Urinary bladder (tissue), 4 donors: ENCODE measurements at places on chromosomes 3 and 15. TPM values are rescaled to one million over a fixed set of nuclear protein-coding genes. Genes with fewer than 3 reads are reported as not detected.
A peak's percentile ranks its signal among the peaks of the same experiment; 100 is the strongest.

The UROC1 gene
- total RNA-seq = not detected

The SV2B gene
- 4.5 TPM for total RNA-seq

The NR1I2 gene
- 0.11 TPM for total RNA-seq

The CAPN3 gene
- 8.6 TPM for total RNA-seq

The PLA2G4F gene
- total RNA-seq = 3.1 TPM

The CPNE9 gene
- total RNA-seq = not detected

The FMN1 gene
- 6.2 TPM for total RNA-seq

The POLG gene
- total RNA-seq = 31.1 TPM

The FBXO40 gene
- total RNA-seq = not detected

The LRRIQ4 gene
- total RNA-seq = not detected

The CNTN6 gene
- 10.2 TPM for total RNA-seq

DNA sequence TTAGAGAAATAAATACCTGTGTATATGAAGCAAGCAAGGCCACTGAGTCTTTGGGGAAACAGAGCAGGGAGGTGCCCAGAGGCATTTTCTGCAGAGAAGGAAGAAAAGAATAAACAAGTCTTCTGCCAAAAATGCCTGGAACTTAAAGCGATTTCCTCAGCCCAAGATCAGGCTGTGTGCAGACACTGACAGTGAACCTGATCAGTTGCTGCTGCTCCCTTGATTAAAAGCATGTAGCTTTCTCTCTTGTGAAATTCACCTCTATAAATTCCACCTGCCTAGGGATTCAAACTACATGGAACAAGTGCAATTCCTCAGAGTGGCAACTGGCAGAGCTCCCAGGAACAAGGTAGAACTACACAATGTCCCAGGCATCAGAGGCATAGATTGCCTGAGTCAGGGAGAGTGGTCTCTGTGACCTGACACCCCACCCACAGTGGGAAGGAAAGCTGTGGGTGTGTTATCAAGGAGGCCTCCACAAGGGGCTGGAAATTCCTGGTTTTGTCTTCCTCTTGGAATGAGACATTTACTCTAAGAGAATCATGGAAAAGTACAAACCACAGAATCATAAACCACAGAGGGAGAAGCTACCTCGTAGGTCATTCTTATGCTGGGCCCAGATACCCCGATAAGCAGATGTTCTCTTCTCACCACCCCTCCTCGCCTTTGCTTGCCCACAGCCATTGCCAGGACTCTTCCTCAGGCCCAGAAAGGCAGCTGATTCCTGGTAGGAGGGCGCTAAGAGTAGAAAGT, 1.8 kb upstream of the ZBTB38 start:
- DNase-seq = no peak

DNA sequence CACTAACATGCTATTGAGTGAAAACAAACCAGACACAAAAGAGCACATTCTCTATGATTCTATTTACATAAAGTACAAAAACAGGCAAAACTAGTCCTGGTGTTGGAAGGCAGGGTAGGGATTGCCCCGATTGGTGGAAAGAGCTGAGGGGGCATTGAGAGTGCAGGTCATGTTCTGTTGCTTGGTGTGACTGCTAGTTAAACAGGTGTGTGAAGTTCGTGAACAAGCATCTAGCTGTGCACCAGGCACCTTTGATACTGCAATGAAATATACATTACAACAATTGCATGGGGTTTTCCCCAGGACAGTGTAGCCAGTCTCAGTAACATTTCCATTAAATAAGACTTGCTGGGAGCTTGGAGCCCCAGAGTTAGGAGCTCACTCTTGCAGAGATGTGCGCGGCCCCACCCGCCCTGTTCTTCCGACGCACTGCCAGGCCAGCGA, 26.3 kb upstream of the THRB start:
- peak; percentile 49 for DNase-seq

DNA sequence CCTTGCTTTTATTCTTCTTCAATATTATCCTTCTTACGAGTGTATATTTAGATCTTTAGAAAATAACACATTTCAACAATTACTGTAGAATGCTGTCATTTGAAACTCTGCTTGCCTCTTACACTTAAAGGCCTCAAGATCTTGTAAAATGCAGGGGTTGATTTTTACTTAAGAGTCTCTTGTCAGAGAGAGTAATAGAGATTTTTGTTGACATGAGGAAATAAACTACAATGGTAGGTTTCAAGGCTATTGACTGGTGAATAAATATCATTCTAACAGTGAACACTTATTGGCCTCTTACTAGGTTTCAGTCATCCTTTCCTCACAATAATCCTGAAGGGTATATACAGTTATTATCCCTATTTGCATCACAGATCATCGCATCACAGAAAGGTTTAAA, 344.6 kb downstream of the GBE1 start:
- DNase-seq = no peak

- no peak for DNase-seq
Measured at GRCh38 chr15:99412082-99412481, 153.7 kb upstream of the MEF2A start.

DNA sequence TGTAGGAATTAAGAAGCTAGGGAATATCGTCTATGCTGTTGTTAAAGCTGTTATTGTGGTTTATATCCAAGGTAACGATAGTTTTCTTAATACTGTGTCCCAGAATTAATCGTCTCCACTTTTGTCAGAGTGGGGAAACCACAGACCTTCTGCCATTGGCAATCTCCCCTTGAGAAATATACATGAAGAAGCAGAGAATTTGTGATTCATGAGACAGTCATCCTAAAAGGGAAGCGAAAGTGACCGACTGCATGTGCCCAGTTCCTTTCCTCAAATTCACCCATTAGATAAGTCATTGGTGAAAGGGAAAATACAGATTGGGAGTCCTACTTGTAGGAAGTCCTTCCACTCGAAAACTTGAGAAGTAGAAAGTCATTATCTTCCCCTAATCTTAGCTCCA, 26.6 kb downstream of the DIPK2A start:
- DNase-seq = no peak

- no peak for DNase-seq
Measured at GRCh38 chr15:78007211-78007931, 70.1 kb downstream of the TBC1D2B start.

GRCh38 chr15:40235201-40235885, 3.5 kb upstream of the PAK6 start:
- DNase-seq = no peak

DNA sequence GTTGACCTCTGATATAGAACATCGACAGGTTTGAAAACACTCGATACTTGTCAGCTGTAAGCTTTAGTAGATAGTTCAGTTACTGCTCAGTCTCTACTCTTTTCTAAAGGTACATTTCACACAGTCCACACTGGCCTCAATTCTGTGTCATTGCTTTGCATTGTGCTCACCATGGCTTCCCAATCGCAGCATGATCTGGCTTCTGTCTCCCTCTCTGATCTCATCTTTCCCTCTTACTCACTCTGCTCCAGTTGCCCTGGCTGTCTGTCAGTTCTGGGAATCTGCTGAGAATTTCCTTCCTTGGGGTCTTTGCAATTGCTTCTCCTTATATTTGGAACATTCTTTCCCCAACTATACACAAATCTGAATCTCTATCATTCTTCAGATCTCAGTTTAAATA, 80.6 kb downstream of the GTF2E1 start:
- no peak for DNase-seq

DNA sequence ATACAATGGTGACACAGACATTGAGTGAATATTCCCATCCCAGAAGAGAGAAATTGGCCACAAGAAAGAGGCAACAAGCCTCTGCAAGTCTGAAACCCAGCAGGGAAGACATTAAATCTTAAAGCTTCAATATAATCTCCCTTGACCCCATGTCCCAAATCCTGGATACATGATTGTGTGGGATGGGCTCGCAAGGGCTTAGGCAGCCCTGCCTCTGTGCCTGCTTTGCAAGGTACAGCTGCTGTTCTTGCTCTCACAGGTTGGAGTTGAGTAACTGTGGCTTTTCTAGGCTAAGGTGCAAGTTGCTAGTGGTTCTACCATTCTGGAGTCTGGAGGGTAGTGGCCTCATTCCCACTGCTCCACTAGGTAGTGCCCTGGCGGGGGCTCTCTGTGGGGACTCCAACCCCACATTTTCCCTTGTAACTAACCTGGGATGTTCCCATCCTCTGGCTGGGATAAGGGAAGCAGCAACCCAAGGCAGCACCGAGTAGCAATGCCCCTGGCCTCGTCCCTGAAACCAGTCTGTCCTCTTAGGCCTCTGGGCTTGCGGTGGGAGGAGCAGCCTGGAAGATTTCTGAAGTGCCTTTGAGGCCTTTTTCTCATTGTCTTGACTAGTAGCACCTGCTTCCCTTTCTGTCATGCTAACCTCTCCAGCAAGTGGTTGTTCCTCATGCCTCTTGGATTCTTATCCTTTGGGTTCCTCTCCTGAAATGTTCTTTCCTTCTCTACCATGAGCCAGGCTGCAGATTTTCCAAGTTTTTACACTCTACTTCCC, 90.0 kb downstream of the FAM174B start:
- no peak for DNase-seq

DNA sequence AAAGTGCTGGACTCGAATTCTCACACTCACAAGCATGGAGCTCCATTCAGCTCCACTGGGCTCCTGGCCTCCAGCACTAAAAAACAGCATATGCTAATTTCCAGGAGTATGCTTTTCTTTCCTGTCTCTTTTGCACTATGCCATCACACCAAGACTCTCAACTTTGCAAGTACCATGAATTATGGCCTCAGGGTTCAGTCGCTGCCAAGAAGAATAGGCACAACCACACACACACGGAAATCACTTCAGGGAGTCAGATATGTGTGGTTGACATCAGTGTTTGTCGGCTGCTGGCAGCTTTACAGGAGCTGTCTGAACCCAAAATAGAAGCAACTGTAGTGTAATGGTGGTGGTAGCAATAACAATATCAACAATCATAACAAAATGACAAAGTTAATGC, 305.0 kb upstream of the SLCO3A1 start:
- DNase-seq = no peak

DNA sequence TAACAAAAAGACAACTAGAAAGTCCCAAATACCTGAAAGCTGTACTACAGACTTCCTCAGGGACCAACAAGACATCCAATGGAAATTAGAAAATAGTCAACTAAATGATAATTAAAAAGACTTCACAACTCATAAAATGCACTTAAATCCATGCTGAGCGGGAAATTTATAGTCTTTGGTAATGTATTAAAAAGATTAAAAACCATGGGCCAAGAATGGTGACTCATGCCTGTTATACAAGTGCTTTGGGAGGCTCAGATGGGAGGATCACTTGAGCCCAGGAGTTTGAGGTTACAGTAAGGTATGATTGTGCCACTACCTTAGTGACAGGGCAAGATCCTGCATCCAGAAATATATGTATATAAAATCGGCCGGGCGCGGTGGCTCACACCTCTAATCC, 45.0 kb downstream of the CPEB1 start:
- DNase-seq = no peak

DNA sequence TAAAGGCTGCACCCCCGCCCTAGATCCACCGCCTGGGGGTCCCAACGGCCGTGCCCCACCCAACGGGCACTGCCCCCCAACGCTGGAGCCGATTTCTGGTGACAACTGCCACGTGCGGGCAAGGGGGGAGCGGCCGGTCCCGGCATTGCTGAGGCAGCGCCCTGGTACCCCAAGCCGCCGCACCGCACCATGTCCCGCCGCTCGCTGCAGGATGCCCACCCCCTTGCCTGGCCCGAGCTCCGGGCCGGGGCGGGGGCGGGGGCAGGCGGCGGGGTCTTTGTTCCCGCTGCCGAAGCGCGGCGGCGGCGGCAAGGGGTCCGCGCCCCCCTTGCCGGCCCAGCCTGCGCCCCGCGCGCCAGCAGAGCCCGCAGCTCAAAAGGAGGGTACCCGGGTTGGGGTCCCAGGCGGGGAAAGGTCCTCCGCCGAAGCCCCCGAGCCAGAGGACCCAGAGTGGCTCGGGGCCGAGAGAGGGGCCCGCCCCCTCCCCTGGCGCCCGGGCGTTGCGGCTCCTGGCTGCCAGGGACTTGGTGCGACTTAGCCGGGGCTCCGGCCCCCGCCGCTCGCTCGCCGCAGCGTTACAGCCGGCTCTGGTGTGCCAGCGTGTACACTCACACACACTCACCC, 678 bp downstream of the SEMA7A start:
- no peak for DNase-seq

DNA sequence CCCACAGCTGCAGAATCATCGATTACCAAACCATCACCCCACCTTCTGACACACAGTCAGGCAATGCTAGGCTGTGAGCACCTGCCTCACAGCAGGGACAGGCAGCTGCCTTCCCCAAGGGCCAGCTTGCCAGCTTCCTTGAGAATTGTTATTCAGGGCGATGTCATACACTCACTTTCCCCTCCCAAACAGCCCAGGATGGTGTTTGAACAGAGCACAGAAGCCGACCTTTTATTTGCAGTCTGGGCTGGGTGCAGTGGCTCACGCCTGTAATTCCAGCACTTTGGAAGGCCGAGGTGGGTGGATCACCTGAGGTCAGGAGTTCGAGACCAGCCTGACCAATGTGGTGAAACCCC, 84.5 kb upstream of the HERC1 start:
- no peak for DNase-seq

GRCh38 chr15:33679061-33679460, 289.2 kb upstream of the CHRM5 start:
- DNase-seq = no peak

DNA sequence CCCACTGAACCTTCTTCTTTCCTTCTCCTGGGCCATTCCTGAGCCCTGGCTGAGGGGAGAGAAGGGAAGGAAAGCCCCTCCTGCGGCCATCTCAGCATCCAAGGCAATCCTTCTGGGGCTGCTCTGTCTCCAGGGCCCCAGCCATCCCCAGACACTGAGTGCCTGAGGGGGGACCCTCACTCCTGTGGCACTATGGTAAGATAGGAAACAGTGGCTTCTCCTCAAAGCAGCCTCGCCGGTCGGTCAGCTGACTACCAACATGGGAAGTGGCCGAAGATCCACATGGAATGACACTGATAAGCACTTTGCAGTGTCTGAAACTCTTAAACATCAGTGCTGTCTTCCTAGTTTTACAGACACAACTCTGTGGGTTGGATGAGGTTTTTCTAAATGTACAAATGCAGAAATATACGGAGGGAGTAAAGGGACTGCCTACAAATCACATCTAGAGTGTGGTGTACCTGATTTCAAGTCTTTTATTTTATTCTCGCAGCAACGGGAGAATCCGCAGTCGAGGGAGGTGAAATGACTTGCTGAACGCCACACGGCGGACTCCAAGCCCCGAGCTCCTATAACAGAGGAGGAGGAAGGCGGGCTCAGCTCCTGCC, 973 bp upstream of the ITPKA start:
- no peak for DNase-seq
